ENCODE measurements at places on chromosomes 3 and 15. TPM values are rescaled to one million over a fixed set of nuclear protein-coding genes. Genes with fewer than 3 reads are reported as not detected.

MITF gene
- 0.46 TPM for polyA plus RNA-seq

CPNE9 gene
- polyA plus RNA-seq: 6.0 TPM

SLC27A2 gene
- 3.6 TPM for polyA plus RNA-seq

TMEM40 gene
- 0.18 TPM for polyA plus RNA-seq

ALG1L2 gene
- not detected for polyA plus RNA-seq

BFSP2 gene
- polyA plus RNA-seq: not detected

GP9 gene
- not detected for polyA plus RNA-seq

SUSD5 gene
- polyA plus RNA-seq: 0.92 TPM

RTF1 gene
- 18.6 TPM for polyA plus RNA-seq

ARPP21 gene
- not detected for polyA plus RNA-seq

C2CD4A gene
- not detected for polyA plus RNA-seq

CSTA gene
- not detected for polyA plus RNA-seq

CCR3 gene
- not detected for polyA plus RNA-seq

ACKR2 gene
- 0.09 TPM for polyA plus RNA-seq

LYSMD2 gene
- polyA plus RNA-seq: 2.2 TPM

LNP1 gene
- 6.6 TPM for polyA plus RNA-seq

THRB gene
- 0.98 TPM for polyA plus RNA-seq

MUC4 gene
- 0.89 TPM for polyA plus RNA-seq

ABI3BP gene
- 0.08 TPM for polyA plus RNA-seq

DNAH1 gene
- 1.9 TPM for polyA plus RNA-seq

BSN gene
- polyA plus RNA-seq: 0.83 TPM

KCNAB1 gene
- 0.31 TPM for polyA plus RNA-seq

CXCR6 gene
- not detected for polyA plus RNA-seq

IL5RA gene
- polyA plus RNA-seq: not detected

ANKUB1 gene
- not detected for polyA plus RNA-seq

DNAH12 gene
- not detected for polyA plus RNA-seq

SLC2A2 gene
- polyA plus RNA-seq: not detected

TMEM212 gene
- polyA plus RNA-seq: not detected

CTXN2 gene
- 0.08 TPM for polyA plus RNA-seq

WDR93 gene
- polyA plus RNA-seq: 0.03 TPM

CHRFAM7A gene
- 3.1 TPM for polyA plus RNA-seq

SLC12A1 gene
- polyA plus RNA-seq: 0.16 TPM

HEG1 gene
- 5.3 TPM for polyA plus RNA-seq
